H1 (cell line): ENCODE measurements at places on chromosomes 6 and 20. TPM values are rescaled to one million over a fixed set of nuclear protein-coding genes. Genes with fewer than 3 reads are reported as not detected.

Gene PAK5
- 0.44 and 0.80 TPM in 2 replicates for total RNA-seq

Gene NHLRC1
- total RNA-seq, result 0.58 and 0.82 TPM in 2 replicates

Gene NKX2-2
- not detected in 2 replicates for total RNA-seq

Gene TRERF1
- 21.5 and 22.8 TPM in 2 replicates for total RNA-seq

Gene SIRPG
- total RNA-seq, result not detected in 2 replicates

Gene SIRPB2
- total RNA-seq, result 0.28 TPM in 1 of 2 replicates, not detected in the other

Gene TREM1
- total RNA-seq, result not detected in 2 replicates

Gene LY6G5C
- 1.1 and 1.2 TPM in 2 replicates for total RNA-seq

Gene IRF4
- total RNA-seq, result 2.1 and 4.2 TPM in 2 replicates

Gene PROKR2
- 2.6 and 3.3 TPM in 2 replicates for total RNA-seq

Gene MYL9
- total RNA-seq, result 193 TPM in 2 replicates

Gene ECT2L
- not detected in 2 replicates for total RNA-seq

Gene FAM83B
- 5.7 and 6.4 TPM in 2 replicates for total RNA-seq

Gene SPDEF
- 0.15 TPM in 1 of 2 replicates, not detected in the other for total RNA-seq

Gene BIRC7
- total RNA-seq, result 0.41 TPM in 1 of 2 replicates, not detected in the other

Gene CLPSL2
- total RNA-seq, result 1.4 TPM in 2 replicates

Gene ARMH2
- total RNA-seq, result not detected in 2 replicates
